ENCODE measurements at places on chromosomes 12 and 14. TPM values are rescaled to one million over a fixed set of nuclear protein-coding genes. Genes with fewer than 3 reads are reported as not detected.

- no peak for DNase-seq
Observed at GRCh38 chr12:1448336-1448735, 146.0 kb downstream of the FBXL14 start.

DNA sequence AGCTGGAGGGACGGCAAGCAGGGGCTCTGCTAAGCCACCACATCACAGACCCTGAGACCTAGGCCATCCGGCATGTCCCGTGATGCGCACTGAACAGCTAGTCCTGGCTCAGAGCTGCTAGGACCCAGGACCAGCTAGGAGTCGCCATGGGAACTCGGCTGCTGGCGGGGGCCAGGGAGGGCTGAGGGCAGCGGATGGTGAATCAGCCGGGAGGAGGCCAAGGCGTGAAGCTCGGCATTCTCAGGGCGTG lies 5.1 kb downstream of the AHNAK2 start:
- DNase-seq: no peak

DNA sequence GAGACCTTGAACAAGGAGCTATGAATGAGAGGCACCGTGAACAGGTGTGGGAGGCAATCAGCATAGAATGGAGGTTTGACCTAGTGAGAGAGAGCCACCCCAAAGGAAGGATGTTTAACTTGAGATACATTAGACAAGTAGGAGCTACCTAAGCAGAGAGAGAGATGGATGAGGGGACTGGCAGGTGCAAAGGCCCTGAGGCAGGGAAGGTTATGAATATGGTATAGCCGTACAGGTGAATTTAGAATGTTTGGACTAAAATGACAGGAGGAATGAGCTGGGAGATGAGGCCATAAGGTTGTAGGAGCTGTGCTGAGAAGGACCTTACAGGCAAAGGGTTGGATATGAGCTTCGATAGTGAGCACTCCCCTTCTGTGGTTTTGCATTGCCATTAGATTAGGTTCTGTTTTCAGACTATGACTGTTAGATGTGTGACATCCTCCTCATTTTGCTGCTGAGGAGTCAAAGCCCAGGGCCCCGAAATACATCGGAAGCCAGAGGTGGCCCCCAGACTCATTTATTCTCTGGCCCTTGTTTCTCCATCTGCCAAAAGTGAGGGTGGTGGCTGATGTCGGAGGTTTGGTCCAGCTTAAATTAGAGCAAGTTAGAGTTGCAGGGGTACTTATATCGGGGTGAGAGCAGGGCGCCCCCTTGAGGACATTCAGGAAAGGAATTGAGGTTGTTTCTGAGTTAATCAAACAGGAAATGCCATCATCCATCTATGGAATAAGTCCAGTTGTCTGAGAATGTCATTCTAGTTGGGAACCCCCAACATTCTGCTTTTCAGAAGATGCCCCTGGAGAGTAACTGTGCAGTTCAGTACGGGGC lies 29.4 kb downstream of the SLC24A4 start:
- DNase-seq: no peak

GRCh38 chr12:24153079-24153478 lies 203.6 kb upstream of the SOX5 start:
- no peak for DNase-seq

Gene ACAD10
- total RNA-seq: 37.3 TPM

DNA sequence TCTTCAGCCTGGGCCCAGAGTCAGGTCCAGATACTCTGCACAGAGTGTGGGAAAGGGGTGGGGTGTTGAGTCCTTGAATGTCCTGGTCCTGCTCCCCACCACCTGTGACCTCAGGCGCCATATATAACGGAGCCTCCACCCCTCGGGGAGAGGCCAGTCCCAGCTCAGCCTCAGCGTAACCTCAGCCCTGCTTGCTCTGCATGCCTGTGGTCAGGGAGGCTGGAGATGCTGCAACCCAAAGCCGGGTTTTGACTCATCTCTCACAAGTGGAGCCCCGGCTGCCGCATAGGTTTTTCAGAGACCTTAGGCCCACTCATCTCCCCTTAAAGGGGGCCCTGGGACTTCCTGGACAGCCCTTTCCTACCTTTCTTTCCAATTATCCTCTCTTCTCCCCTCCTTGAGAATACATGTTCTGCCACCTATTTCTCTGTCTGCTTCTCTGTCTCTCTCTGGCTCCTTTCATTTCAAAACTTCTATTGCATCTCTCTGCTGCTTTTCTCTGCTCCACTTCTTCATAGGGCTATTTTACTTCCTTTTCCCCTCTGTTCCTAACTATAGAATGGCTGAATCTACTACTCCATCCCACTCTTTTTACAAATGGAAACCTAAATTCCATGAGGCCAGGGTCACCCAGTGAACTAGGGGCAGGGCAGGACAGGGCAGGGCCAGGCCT lies 1.2 kb downstream of the ITGB7 start:
- DNase-seq: no peak

DNA sequence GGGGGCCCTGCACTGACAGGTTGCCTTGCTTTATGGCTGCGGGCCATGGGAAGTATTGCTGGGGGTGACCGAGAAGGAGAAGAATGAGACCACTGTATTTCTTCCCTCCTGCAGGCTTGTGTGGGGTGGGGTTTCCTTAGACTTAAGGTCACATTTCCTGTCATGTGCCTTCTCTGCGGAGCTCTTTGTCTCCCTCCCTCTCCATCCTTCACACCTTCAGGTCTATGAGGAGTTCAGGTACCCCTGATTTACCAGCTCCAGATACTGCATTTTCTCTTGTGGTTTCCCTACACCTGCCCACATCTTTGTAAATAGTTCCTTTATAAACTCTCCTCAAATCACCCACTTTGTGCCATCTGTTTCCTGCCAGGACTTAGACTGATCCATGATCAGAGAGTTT lies 3.6 kb downstream of the FNTB start:
- DNase-seq: no peak

GRCh38 chr12:62928632-62929031 lies 6.3 kb downstream of the PPM1H start:
- DNase-seq: no peak

Gene FOS
- 19.5 TPM for total RNA-seq

GRCh38 chr12:123148655-123149054 lies 2.2 kb downstream of the PITPNM2 start:
- DNase-seq: no peak

Gene ERP29
- 57.2 TPM for total RNA-seq

DNA sequence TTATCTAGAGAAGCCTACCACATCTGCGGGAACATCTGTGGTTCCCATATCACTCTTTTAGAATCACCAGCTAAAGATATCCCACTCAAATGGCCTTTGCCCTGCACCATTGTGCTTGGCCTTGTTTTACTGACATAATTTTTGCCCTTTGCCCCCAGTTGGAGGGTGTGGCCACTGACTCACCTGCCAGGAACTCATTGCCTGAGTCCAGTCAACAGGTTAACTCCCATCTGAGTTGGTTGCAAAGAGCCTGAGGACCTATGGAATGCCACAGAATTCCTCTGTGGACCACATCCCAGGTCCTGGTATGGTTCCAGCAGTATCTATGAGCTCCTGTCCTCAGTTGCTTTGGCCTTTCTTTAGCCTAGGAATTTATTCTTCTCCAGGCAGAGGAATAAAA lies 55.7 kb upstream of the PTGR2 start:
- DNase-seq: no peak

DNA sequence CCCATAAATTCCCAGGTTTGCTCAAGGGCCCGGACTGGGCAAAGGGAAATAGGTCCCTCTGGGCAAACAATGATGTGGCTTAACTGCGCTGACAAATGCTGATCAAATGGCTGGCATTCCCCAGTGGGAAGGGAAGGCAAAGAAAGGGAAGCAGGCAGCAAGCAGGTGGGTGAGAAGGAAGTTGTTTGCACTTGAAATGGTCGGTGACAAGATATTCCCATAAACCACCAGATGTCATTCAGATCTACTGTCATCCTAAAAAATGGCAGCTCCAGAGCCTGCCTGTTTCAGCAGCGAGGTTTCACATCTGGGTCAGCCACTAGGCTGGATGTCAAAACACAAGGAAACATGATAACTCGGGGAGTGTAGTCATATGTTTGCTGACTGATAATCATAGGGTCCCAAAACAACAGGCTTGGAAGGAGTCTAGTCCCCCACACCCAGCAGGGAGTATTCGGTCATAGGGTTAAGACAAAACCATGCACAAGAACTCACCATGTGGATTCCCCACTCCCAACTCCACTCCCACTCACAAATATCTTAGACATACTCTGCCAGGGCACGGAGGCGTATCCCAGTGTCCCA lies 37.9 kb upstream of the MDM1 start:
- DNase-seq: no peak

GRCh38 chr14:90758959-90759358 lies 57.3 kb downstream of the TTC7B start:
- DNase-seq: peak; percentile 77

Gene TRIP11
- 28.1 TPM for total RNA-seq

- DNase-seq: no peak
Observed at GRCh38 chr14:70601162-70601561, 707 bp upstream of the MED6 start.
